T-helper 1 cell (primary cell): ENCODE measurements at places on chromosomes 16 and 17.

DNA sequence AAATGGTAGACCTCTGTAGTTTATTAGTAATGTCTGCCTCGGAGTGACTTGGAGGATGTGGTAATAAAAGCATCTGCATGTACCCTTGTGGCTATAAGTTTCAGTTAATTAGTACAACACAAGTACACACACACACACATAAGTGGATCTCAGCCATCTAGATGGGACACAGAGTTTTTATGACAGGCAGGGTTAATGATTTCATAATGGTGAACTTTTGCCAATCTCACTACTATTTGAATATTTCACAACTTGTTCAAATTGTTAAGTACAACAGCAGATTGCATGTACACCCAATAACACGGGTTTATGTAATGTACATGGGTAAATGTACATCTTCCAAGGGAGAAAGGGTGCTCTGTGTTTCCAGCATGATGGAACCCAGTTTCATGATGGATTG, 511.3 kb upstream of the HSBP1 start:
- no peak for DNase-seq

DNA sequence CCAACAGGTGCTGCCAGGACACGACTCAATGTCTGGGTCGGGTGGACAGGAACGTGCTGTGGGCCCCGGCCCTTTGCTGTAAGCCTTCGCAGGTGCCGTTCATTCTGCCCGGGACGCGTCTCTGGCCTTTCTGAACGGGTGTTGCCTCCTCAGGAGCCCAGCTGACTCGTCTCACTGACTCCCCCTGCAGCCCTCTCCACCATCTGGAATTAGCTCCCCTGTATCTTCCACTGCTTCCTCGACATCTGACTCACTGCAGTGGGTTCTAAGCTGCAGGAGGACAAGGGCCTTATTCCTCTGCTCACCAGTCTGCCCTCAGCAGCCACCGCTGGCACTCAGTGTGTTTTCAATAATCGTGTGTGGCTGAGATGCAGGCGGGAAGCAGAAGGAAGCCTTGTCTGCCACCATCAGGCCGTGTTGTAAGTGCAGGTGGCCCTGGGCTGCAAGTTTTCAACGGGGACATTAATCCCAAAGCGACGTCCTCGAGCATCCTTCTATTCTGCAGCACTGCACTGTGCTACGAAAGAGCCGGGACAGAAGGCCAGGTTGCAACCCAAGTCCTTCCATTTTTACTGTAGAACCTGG, 256.2 kb downstream of the FOXL1 start:
- DNase-seq = no peak

- DNase-seq = no peak
Measured at GRCh38 chr16:52872731-52873130, 180.0 kb downstream of the CHD9NB start.

- no peak for DNase-seq
Measured at GRCh38 chr17:5362162-5362811, 57.2 kb downstream of the NUP88 start.

- no peak for DNase-seq
Measured at GRCh38 chr16:27772093-27772825, 222.3 kb downstream of the KATNIP start.

GRCh38 chr17:67511804-67512203, 134.7 kb downstream of the PITPNC1 start:
- DNase-seq = no peak

DNA sequence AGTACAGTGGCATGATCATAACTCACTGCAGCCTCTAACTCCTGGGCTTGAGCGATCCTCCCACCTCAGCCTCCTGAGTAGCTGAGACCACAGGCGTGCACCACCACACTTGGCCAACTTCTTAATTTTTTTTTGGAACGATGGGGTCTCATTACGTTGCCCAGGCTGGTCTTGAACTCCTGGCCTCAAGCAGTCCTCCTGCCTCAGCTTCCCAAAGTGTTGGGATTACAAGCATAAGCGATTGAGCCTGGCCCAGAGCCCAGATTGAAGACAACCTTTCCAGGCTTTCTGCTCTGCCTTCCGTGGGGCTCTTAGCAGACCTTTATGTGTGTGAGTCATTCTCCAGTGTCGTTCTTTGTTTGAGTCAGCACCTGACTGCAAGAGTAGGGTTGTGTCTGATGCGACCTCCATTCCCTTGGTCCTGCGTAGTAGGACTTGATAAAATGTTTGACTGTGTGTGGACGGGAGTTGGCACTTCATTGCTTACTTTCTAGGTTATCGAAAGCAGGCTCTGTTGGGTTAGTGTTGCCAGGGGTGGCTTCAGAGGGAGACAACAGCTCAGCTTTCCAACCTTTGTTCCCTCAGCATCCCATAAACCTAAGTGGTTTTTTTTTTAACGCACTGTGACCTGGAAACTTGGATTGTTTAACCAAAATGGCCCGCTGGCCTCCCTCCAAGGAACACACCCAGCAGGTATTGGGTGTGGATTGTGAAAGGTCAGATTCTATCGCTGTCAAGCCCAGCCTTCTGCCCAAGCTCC, 26.4 kb downstream of the EEF2K start:
- DNase-seq = no peak

DNA sequence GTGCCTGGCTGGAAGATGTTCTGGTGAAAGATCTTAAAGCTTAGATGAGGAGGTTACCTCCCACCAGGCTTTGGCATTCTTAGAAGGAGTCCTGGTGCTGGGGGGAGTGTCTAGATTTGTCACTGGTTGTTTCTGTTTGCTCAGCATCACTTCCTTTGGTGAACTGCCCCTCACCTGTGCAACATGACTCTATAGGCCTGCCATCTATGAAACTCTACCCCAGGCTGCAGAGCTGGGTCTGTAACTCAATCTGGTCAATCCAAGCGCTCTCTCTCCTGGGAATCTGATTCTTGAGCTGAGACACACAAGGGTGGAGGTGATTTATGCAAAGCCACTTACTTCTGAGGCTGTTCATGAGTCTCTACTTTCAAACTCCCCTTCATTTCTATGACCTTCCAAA, 399.4 kb downstream of the NPIPA7 start:
- no peak for DNase-seq

DNA sequence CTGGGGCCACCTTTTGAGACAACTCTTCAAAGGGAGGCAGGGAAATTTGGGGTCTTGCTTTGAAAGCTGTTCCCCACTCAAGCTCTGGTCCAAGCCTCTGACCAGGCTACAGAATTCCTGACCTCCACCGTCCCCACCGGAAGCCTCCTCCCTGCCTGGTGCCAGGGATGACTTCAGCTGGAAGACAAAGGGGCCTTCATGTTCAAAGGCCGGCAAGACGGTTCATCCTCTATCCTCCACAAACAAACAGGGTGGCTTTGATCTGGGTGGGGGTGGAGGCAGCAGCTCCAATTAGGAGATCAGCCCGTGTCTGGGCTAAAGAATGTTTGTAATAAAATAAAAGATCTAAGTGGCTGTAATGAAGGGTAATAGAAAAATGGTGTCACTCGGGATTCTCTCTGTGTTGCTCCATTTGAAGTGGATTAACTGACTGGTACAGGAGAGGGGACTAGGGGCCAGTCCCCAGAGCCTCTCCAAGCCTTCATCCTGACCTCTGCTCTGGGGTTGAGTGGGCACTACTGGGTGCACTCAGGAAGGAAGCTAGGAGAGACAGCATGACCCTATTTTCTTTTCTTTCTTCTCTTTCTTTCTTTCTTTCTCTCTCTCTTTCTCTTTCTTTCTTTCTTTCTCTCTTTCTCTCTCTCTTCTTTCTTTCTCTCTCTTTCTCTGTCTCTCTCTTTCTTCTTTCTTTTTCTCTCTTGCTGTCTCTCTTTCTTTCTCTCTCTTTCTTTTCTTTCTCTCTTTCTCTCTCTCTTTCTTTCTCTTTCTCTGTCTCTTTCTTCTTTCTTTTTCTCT, 27.5 kb upstream of the NKD1 start:
- no peak for DNase-seq

- DNase-seq = no peak
Measured at GRCh38 chr17:49442041-49442440, 27.4 kb upstream of the PHB1 start.

- no peak for DNase-seq
Measured at GRCh38 chr16:48064971-48065370, 90.8 kb downstream of the ABCC12 start.

DNA sequence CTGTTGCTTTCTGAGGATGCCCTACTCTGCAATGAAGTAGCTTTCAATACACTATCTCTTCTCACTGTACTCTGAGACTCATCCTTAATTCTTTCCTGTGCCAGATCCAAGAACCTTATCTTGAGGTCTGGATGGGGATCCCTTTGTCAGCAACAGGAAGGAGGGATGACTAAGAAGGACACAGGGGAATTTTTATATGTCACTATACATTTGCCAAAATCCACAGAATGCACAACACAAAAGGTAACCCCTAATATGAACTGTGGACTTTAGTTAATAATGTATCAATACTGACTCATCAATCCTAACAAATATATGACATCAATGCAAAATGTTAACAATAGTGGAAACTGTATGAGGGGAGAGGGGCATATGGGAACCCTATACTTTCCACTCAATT, 4.7 kb upstream of the RBBP6 start:
- no peak for DNase-seq

- DNase-seq = no peak
Measured at GRCh38 chr16:10206215-10206614, 24.0 kb upstream of the GRIN2A start.

- no peak for DNase-seq
Measured at GRCh38 chr17:72349491-72349995, 228.7 kb downstream of the SOX9 start.

GRCh38 chr17:57349541-57350247, 93.4 kb downstream of the MSI2 start:
- no peak for DNase-seq

DNA sequence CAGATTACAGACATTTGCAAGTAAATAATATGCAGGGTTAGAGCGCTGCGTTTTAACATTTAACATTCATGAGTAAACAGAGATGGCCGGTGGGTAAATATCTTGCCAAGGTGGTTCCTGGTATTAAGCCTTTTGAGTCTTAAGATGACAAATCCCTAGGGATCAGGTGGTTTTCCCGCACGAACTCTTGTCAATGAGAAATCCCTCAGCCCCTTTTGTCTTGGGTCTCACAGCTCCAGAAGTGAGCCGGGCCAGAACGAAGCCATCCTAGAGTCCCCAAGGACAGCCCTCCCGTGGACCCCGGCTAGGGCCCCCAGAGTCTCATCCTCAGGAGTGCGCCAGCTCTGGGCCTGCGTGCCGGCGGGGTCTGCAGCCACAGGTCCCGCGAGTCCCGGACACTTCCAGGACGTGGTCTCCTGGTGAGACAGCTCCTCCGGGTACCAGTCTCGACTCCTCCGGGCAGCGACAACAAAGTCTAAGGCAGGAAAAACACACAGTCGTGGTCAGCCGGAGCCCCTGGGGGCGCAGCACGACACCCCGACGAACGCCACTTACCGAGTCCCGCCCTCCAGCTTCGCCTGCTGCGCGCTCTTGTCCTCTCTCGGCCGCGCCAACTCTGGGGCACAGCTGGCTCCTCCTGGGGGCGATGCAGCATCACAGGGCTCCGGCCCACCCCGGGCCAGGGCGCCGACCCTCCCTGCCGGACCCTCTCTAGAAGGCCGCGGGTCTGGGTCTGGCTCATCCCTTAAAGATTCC, 13.3 kb downstream of the MIS12 start:
- DNase-seq = no peak
